Stimulated activated CD4-positive, alpha-beta T cell treated with anti-CD3 and anti-CD28 coated beads, Interleukin-15, amount 100 ng/mL, for 1 hour (primary cell): ENCODE measurements at places on chromosomes 7 and 10.

DNA sequence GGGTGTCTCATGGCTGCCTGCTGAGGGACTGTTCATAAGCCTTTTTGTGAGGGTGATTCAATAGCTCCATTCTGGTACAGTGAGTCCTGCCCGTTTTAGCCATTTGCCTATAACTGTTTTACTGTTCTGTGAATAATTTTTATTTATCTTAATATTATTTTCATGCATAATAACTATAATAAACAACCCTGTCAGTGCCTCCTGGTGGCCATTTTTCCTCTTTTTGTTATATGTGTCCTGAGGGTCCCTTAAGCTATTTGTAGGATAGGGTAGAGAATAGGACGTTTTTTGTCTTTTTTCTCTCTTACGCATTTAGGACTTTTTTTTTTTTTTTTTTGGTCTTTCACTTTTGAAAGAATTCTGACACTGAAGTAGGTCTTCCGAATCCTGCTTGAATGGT lies 2.9 kb downstream of the C1QL3 start:
- no peak for DNase-seq

DNA sequence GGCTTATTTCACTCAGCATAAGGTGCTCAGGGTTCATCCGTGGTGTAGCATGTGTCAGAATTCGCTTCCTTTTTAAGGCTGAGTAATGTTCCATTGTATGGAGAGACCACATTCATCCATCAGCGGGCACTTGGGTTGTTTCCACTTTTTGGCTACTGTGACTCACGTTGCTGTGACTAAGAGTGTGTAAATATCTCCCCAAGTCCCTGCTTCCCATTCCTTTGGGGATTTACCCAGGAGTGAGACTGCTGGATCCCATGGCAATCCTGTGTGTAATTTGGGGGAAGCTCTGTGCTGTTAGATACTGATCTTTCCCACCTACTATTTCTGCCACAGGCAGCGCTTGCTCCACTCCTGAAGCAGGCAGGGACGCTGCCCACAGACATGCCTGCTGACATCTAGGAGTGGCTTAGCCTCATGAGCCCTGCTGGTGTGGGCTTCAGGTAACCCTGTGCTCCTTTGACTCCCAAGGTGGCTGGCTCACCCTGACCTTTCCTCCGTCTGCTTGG lies 346.0 kb downstream of the FRMD4A start:
- DNase-seq, result no peak

DNA sequence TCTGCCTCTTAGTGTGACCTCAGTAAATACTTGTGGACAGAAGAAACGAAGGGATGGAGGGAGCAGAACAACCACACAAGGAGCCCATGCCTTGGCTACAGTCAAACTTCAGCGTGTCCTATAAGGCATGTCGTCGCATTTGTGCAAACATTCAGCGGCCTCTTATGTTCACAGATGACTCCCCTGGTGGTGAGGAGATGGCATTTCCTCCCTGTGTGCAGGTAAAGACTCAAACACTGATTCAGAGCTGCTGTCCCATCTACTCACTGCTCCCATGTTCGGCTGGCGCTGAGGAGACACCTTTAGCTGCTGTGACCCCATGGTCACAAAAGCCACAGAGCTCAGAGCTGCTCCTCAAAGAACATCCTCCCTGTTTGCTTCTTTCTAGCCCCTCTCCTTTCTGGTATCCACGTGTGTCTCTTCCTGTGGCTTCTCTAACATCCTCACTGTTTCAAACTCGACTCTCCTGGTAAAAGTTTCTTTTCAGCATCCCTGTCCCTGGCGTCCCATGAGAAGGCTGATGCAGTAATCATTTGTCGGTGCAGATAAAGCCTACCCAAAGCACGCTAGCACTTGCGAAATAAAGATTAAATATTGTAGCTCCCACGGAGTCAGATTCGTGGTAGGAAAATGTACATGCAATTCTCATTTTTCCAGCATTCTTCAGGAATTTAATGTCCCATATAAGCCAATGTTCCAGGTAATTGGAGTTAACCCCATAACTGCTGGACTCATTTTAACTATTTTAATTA lies 124.9 kb upstream of the NEBL start:
- no peak for DNase-seq

DNA sequence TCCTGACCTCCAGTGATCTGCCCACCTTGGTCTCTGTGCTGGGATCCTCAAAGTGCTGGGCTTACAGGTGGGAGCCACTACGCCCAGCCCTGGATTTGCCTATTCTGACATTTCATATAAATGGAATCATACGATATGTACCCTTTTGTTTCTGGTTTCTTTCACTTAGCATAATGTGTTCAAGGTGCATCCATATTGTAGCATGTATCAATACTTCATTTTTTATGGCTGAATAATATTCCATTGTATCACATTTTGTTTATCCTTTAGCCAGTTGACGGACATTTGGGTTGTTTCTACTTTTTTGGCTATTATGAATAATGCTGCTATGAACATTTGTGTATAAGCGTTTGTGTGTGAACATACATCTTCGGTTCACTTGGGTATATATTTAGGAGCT lies 4.8 kb upstream of the HILPDA start:
- no peak for DNase-seq

DNA sequence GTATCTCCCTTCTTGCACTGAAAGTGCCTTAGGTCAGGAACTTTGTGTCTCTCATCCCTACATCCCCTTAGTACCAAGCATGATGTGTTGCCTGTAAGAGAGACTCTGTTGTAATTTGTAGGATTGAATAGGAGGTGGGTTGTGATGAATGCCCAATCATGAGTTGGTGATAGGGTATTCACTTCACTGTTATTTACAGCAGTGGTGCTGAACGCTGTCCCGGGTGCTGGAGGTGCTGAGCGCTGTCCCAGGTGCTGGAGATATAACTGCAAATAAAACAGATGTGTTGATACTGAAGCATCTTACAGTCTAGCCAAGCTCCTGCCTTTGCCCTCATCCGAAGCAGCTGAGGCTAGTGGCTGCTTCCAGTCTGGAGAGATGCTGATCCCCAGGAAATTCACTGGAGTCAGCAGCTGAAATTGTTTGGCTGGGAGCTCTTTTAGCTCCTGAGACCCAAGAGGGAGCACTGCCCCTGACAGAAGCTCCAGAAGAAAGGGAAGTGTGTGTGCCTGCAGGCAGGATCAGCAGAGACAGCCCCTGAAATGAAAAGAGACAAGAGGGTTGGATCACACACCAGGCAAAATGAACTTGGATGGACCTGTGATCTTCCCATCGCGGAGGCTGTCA lies 183.4 kb downstream of the SORCS3 start:
- DNase-seq, result no peak

DNA sequence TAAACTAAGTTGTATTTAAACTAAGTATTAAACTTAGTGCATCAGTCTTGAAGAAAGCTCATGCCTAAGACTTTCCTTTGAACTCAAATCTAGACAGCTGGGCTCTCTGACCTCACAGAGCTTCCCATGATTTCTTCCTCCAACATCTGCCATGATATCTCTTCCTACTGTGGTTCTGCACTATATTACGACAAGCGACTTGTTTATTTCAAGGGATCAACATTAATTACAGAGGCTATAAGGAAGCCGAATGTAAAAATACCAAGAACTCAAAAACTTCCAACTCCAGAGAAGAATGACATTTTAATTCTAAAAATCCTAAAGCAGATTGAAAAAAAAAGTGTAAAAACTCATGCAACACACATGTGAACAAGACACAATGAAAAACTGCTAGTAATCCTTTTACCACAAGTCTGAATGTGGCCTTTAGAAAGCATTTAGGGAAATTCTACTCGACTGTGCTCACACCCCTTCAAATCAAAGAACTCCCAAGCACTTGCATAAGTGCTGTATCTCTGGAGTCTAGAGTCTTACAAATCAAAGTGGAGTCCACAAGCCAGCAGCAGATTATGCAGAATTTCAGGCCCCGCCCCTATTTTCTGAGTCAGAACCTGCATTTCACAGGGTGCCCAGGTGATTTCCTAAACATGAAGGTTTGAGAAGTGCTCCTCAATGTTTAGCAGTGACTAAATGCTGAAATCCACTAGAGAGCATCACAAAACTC lies 22.7 kb upstream of the WASHC2A start:
- no peak for DNase-seq

GRCh38 chr7:154571772-154572171 lies 431.2 kb downstream of the PAXIP1 start:
- DNase-seq, result no peak

DNA sequence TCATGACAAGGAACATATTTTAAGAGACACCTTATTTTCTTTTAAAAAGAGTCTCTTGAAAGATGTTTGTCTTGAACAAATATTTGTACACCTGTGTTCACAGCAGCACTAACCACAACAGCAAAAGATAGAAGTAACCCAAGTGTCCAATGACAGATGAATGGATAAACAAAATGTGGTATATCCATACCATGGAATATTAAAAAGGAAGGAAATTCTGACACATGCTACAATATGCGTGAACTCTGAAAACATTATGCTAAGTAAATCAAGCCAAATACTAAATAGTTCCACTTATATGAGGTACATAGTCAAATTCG lies 17.8 kb downstream of the SGMS1 start:
- DNase-seq, result no peak

GRCh38 chr10:132415956-132416355 lies 19.0 kb downstream of the PWWP2B start:
- DNase-seq, result no peak

DNA sequence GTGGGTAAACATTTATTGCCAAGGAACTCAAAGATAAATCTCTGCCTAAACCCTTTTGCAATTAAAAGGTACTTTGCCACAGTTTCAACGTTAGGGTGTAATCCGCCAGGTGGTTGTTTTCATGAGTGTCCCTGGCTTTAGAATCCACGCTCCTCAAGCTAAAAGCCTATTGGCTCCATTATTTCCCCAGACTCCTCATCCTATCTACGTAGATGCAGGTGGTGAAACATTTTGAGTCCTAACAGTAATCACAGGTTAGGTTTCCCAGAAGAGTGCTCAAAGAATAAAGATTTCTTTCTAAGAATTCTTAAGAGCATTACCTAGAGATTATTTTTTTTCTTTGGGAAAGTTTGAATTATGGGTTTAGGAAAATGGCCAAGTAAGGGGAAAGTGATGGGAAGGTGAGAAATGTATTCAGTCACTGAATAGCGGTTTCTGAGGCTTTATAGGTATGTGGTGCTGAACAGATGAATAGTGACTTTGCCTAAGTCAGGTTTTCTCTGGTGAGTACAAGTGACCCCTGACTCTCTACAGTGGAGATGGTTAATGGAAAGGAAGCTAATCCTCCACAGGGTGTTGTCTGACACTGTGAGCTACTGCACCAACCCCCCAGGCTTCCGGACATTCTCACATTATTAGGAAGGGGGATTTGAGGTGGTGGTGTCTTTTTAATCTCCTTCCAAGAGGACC lies 60.2 kb downstream of the NRP1 start:
- DNase-seq, result no peak

DNA sequence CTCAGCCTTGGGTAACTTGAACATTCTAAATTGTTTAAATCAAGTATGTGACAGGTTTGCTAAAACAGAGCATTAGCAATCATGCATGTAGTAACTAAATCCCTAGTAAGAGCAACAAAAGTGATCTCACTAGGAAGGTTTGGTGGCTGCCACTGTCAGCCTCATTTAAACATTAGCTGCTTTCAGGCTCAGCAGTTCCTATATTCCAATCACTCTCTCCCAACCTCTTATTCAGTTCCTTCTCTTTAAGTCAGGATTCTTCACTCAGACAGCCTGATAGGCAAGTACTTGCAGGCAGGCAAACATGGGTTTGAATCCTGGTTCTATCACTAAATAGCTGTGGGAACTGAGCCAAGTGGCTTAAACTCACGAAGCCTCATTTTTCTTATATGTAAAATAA lies 3.6 kb downstream of the CREB3L2 start:
- DNase-seq, result no peak

DNA sequence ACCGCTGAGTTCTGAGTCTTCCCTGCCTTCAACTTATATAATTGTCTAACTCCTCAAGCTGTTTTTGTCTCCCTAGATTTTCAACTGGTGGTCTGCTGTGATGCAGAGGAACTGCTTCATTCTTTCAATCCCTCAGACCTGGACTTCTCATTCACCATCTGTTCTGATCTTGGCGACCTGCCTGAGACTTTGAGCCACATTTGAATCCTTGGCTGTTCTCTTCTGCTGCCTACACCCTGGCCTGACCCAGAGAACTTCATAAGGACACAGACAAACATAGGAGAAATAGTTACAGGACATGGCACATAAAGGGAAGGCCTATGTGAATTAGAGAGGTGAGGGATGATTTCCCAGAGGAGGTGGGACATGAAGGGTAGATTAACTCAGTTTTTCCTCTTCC lies 326.7 kb downstream of the PTEN start:
- DNase-seq, result no peak

- DNase-seq, result no peak
These were observed 201.8 kb upstream of the ZMIZ1 start for GRCh38 chr10:78866731-78867554.
